Endodermal cell (in vitro differentiated cells): ENCODE measurements at places on chromosomes 6 and 20. TPM values are rescaled to one million over a fixed set of nuclear protein-coding genes. Genes with fewer than 3 reads are reported as not detected.

Gene RTN4IP1
- 5.8 and 7.1 TPM in 2 replicates for total RNA-seq

Gene TENT5A
- total RNA-seq, result 7.8 to 9.7 TPM (median 8.6 TPM) in 3 replicates

Gene PRSS16
- total RNA-seq, result 12.5 and 17.9 TPM in 2 replicates

Gene DDO
- total RNA-seq, result not detected in 3 replicates

Gene HLA-DOB
- not detected in 2 replicates for total RNA-seq

DNA sequence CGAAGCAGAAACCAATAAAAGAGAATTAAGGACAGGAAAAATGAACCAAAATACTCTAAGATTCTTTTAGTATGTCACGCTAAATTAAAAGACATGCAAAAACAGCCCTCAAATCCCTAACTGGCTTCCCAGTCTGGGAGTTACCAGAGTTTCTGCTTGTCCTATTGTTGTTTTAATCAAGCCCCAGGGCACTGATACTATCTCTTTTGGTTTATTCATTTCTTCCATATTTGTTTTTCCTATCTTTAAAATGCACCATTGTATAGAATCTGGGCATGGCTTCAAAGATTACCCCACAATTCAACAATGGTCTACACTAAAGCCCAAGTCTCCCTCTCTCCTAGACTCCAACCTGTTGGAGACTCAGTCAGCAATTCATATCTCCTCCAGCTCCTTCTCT is 169.1 kb downstream of the MYLK4 start:
- H3K27ac ChIP-seq, result no peak overlapping the region
- H3K4me3 ChIP-seq, result no peak overlapping the region
- peaks cover 12% of the 10 kb centered on the region for H3K4me1 ChIP-seq
- no peaks in the 10 kb centered on the region for H3K27me3 ChIP-seq
- no peak for DNase-seq

- H3K4me1 ChIP-seq, result no peaks in the 10 kb centered on the region
- no peaks in the 10 kb centered on the region for H3K27me3 ChIP-seq
- no peaks in the 10 kb centered on the region for H3K36me3 ChIP-seq
- no peak overlapping the region for H3K4me3 ChIP-seq
- no peak overlapping the region for H3K27ac ChIP-seq
These were observed 237.1 kb downstream of the ANKRD60 start for GRCh38 chr20:57991211-57991881.

- H3K27me3 ChIP-seq, result no peaks in the 10 kb centered on the region
- H3K4me1 ChIP-seq, result no peaks in the 10 kb centered on the region
- no peak for DNase-seq
- no peaks in the 10 kb centered on the region for H3K36me3 ChIP-seq
- no peak overlapping the region for H3K27ac ChIP-seq
These were observed 272.3 kb downstream of the KHDRBS2 start for GRCh38 chr6:62013719-62014118.

DNA sequence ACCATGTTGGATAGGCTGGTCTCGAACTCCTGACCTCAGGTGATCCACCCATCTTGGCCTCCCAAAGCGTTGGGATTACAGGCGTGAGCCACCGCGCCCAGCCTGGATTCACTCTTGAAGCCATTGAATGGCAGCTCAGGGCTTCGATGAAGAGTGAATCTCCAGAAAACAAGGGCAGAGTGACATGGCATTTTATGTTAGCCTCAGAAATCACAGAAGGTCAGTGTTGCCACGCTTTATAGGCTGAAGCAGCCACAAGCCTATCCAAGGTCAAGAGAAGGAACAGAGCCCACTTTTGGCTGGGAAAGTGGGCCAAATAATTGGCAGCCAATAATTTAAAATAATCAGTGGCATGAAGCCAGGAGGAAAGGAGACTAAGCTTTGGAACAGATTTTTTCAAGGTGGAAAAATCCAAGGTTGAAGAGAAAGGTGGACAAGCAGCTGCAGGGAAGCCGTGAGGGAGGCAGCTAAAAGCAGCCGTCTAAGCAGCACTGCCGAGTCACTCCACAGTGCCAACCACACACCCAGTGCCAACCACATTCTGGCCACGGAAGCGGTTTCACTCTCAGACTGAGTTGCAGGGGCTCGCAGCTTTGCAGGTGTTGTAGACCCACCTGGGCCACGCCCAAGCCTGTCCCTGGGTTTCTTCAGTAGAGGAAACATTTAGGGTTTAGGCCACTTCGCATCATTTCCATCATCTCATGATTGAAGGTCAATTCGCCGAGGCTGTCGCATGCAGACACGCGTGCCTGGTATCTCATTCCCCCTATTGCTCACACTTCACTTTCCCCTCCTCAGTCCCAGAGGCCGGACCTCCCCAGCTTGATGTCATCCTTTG is 17.4 kb upstream of the AVP start:
- no peaks in the 10 kb centered on the region for H3K36me3 ChIP-seq
- no peak overlapping the region for H3K4me3 ChIP-seq
- no peaks in the 10 kb centered on the region for H3K27me3 ChIP-seq
- no peak overlapping the region for H3K27ac ChIP-seq
- H3K4me1 ChIP-seq, result no peaks in the 10 kb centered on the region

- H3K36me3 ChIP-seq, result no peaks in the 10 kb centered on the region
- no peak for DNase-seq
- no peak overlapping the region for H3K27ac ChIP-seq
- H3K4me1 ChIP-seq, result peaks cover 12% of the 10 kb centered on the region
These were observed 151.8 kb downstream of the FOXC1 start for GRCh38 chr6:1761477-1761877.

GRCh38 chr6:151869787-151870186 is 62.3 kb downstream of the ESR1 start:
- no peaks in the 10 kb centered on the region for H3K27me3 ChIP-seq
- H3K4me1 ChIP-seq, result no peaks in the 10 kb centered on the region
- H3K36me3 ChIP-seq, result no peaks in the 10 kb centered on the region
- no peak overlapping the region for H3K27ac ChIP-seq

- H3K4me3 ChIP-seq, result no peak overlapping the region
- H3K27me3 ChIP-seq, result no peaks in the 10 kb centered on the region
- H3K27ac ChIP-seq, result no peak overlapping the region
- DNase-seq, result no peak
These were observed 567.7 kb downstream of the ADGRB3 start for GRCh38 chr6:69202768-69203167.

DNA sequence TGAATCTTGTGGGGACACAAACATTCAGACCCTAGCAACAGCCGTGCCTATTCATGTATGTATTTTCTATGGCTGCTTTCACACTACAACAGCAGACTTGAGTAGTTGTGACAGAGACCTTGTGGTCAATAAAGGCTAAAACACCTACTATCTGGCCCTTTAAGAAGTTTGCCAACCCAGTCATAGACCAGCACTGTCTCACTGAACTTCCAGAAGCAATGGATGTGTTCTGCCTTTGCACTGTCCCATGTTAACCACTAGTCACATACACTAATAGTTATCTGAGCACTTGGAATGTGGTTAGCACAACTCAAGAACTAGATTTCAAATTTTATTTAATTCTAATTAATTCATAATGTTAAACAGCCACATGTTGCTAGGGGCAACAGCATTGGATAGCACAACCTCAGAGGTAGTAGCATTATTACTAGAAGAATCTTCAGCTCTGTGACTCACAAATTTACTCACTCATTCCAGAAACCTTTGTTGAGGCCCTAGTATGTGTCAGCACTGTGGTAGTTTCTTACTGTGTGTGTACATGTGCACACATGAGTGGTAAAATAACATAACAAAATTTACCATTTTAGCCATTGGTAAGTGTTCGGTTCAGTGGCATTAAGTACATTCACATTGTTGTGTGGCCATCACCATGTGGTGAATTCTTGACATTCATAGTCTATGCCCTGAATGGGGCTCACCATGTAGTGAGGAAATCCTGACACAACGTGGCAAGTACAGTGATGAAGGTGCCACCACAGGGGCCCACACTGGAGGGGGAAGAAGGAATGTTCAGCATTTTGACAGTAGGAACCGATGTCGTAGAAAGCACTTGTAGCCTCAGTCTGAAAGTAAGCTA is 107.3 kb downstream of the CEP57L1 start:
- H3K27me3 ChIP-seq, result no peaks in the 10 kb centered on the region
- no peak overlapping the region for H3K4me3 ChIP-seq
- DNase-seq, result no peak

DNA sequence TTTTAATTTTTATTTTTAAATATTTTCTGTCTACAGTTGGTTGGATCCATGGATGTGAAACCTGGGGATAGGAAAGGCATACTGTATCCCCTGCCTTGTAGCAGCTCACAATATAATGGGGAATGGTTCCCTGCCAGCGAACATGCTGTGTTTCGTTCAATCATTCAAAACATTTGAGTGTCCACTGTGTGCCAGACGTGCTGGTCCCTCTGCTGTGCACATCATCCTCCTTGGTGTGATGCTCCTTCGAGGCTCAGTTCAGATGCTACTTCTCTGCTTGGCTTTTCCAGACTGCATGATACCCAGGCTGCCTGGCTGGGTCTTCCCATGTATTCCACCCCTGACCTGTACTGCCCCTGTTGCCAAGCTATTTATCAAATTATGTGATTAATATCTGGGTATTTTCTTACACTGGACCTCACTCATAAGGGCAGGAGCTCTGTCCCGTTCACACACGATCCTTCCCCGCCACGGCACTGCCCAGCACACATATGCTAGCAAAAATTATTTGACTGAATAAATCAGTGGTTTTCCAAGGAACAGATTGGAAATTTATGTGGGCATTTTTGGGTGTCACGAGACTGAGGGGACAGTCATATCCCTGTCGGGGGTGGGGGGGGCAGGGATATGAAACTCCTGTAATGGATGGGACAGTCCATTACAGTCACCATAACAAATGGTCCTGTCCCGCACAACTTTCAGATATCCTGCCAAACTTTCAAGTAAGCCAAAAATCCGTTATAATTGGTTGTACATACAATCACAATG is 4.9 kb downstream of the SDCBP2 start:
- peaks cover 5% of the 10 kb centered on the region for H3K4me1 ChIP-seq
- no peaks in the 10 kb centered on the region for H3K36me3 ChIP-seq
- H3K4me3 ChIP-seq, result no peak overlapping the region
- DNase-seq, result peak; percentile 27
- no peaks in the 10 kb centered on the region for H3K27me3 ChIP-seq

- no peak overlapping the region for H3K27ac ChIP-seq
- H3K27me3 ChIP-seq, result no peaks in the 10 kb centered on the region
- no peak for DNase-seq
- no peaks in the 10 kb centered on the region for H3K4me1 ChIP-seq
- no peaks in the 10 kb centered on the region for H3K36me3 ChIP-seq
These were observed 19.6 kb upstream of the EYA2 start for GRCh38 chr20:46875059-46875458.

- H3K4me1 ChIP-seq, result no peaks in the 10 kb centered on the region
- H3K36me3 ChIP-seq, result no peaks in the 10 kb centered on the region
- no peak overlapping the region for H3K4me3 ChIP-seq
- no peaks in the 10 kb centered on the region for H3K27me3 ChIP-seq
These were observed 40.7 kb upstream of the TAGAP start for GRCh38 chr6:159085396-159085895.

DNA sequence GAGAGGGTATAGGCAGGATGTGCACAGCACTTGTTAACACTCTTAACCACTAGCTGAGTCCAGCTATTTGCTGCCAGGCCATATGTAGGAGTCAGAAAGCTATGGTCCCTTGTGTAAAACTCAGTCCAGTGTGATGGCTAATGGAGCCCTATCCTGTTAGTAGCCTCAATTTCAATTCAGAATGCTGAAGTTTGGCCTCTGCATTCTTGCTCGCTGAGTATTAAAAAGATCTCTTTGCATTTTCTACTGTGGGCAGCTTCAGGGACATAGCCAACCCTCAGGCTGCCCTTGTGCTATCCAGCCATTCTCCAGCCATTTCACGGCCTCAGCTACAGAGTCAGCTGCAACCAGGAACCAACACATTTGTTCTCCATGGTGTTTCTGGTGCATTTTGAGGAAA is 92.5 kb downstream of the SPTLC3 start:
- H3K27ac ChIP-seq, result no peak overlapping the region
- H3K4me1 ChIP-seq, result no peaks in the 10 kb centered on the region
- DNase-seq, result no peak
- no peaks in the 10 kb centered on the region for H3K36me3 ChIP-seq
- no peaks in the 10 kb centered on the region for H3K27me3 ChIP-seq

DNA sequence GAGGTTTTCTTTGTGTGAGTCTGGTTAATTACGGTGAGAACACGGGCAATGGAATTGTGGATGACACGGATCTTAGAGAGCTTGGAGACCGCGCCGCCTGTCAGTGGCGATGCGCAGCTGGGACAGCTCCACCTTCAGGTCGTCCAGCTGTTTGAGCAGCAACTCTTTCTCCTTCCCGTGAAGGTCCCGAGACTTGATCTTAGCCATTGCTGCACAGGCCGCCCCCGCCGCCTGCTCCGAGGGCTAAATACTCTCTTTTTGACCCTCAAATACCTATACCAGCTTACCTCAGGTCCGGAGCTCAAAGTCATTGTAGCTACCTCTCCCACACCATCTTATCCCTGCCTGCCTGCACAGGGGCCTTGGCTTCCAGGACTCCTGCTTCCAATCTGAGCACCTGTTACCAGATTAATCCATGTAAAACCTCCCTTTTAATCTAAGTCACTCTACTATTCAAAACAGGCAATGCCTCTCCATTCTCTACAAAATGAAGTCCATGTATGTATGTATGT is 100.2 kb downstream of the PREP start:
- no peaks in the 10 kb centered on the region for H3K36me3 ChIP-seq
- H3K27ac ChIP-seq, result no peak overlapping the region
- DNase-seq, result peak; percentile 60
- H3K27me3 ChIP-seq, result no peaks in the 10 kb centered on the region
- no peaks in the 10 kb centered on the region for H3K4me1 ChIP-seq

- no peaks in the 10 kb centered on the region for H3K36me3 ChIP-seq
- H3K4me1 ChIP-seq, result no peaks in the 10 kb centered on the region
- H3K4me3 ChIP-seq, result no peak overlapping the region
- peaks cover 3% of the 10 kb centered on the region for H3K27me3 ChIP-seq
These were observed 68.2 kb downstream of the CDH22 start for GRCh38 chr20:46240065-46240464.

GRCh38 chr6:108442770-108443520 is 117.8 kb upstream of the FOXO3 start:
- no peaks in the 10 kb centered on the region for H3K27me3 ChIP-seq
- DNase-seq, result no peak
- H3K4me1 ChIP-seq, result no peaks in the 10 kb centered on the region
- H3K36me3 ChIP-seq, result no peaks in the 10 kb centered on the region

- DNase-seq, result peak; percentile 49
- H3K36me3 ChIP-seq, result no peaks in the 10 kb centered on the region
- no peaks in the 10 kb centered on the region for H3K4me1 ChIP-seq
- no peaks in the 10 kb centered on the region for H3K27me3 ChIP-seq
- H3K27ac ChIP-seq, result no peak overlapping the region
These were observed 3.2 kb upstream of the KIAA0408 start for GRCh38 chr6:127462376-127462775.

- DNase-seq, result peak; percentile 92
- H3K27ac ChIP-seq, result peak overlapping the region; percentile 82
- no peaks in the 10 kb centered on the region for H3K27me3 ChIP-seq
- peaks cover 15% of the 10 kb centered on the region for H3K4me1 ChIP-seq
- H3K4me3 ChIP-seq, result peak overlapping the region; percentile 75
These were observed 124.5 kb downstream of the MRPL14 start for GRCh38 chr6:44002593-44003344.

DNA sequence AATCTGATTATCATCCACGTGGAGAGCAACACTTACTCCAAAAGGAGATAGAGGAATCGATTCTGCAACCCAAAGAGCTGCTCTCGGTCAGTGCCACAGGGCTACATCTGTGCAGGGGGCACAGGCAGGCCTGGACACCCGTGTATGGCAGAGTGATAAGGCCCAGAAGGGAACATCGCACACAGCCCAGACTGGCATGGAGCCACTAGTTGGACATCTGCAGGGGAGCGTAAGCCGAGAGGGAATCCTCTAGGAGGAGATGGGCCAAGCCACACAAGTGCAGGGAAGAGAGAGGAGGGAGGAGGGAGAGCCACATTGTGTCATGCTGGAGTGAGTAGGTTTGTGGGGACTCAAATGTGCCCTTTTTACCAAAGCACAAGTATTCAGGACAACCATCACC is 50.4 kb upstream of the ENTPD6 start:
- H3K36me3 ChIP-seq, result no peaks in the 10 kb centered on the region
- no peaks in the 10 kb centered on the region for H3K4me1 ChIP-seq
- no peak overlapping the region for H3K27ac ChIP-seq
- H3K27me3 ChIP-seq, result peaks cover 79% of the 10 kb centered on the region
